Kidney (tissue), 22 donors: ENCODE measurements at places on chromosomes 11 and 22. TPM values are rescaled to one million over a fixed set of nuclear protein-coding genes. Genes with fewer than 3 reads are reported as not detected.

GRCh38 chr11:73907191-73907590 is 30.4 kb downstream of the PAAF1 start:
- no peak for DNase-seq

DNA sequence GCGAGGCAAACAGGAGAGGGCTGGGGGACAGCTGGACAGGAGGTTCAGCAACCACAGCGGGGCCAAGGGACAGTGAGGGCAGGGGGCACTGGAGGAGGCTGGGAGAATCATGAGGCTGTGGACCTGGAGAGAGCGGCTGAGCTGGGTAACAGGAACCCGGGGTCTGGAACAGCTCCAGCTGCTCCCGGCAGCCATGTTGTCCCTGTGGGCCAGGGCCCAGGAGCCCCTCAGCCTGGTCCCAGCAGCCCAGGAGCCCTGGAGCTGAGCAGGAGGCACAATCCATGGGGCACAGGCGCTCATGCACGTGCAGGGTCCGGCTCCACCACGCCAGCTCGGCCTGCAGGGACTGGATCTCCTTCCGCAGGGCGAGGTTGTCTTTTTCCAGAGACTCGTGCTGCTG is 7.4 kb downstream of the BATF2 start:
- no peak for DNase-seq

DNA sequence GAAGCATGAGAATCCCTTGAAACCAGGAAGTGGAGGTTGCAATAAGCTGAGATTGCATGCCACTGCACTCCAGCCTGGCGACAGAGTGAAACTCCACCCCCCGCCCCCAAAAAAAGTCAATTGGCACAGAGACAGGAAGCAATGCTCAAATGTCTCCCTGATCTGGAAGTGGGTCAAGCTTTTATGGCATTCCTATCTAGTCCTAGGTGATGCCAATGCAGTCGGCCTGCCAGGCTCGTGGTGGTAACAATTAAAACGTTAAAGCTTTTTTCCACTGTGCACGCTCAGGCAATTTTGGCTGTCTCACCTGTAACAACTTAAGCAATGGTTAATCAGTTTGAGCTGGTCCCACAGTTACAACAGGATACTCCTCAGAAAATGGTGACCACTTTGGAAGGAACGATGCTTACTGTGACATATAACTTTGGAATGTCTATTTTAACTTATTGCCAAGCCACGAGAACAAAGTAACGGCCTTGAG is 18.9 kb upstream of the PISD start:
- DNase-seq, result no peak

OTOG gene
- polyA plus RNA-seq, result not detected

PKDREJ gene
- 0.15 TPM for polyA plus RNA-seq

DNA sequence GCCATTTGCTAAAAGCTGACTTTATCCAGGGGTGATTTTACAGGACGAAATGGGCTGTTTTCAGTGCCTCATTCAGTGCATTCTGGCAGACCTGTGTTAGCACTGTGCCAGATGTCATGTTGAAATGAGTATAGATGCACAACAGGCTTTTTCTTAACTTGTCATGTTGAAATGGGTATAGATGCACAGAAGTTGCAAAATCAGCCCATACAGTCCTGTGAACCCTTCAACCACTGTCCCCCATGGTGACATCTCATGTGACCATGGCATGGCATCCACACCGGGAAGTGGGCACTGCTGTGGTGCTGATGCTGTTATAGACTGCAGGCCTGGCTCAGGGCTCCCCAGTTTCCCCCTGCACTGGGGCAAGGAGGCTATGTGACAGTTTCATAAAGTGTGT is 2.5 kb downstream of the TALDO1 start:
- DNase-seq, result no peak

DNA sequence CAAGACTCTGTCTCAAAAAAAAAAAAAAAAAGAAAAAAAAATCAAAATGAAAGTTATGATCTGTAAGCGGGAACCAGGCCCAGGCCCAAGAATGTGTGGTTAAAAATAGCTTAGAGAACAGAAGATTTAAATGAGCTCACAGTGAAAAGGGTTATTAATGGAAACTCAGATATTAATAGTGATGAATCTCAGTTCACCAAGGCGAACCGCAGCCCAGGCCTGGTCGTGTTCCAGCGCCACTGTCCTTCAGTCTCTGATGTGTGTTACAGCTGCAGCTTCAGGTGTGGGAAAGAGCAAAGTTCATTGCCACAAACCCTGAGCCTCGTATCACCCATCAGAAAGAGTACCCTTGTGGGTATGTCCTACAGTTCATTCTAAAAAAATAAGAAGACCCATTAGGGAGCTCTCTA is 107.1 kb downstream of the GAB2 start:
- no peak for DNase-seq

GRCh38 chr11:68954836-68955606 is 25.8 kb downstream of the MRGPRD start:
- no peak for DNase-seq

EPS8L2 gene
- 199 TPM for polyA plus RNA-seq

DNA sequence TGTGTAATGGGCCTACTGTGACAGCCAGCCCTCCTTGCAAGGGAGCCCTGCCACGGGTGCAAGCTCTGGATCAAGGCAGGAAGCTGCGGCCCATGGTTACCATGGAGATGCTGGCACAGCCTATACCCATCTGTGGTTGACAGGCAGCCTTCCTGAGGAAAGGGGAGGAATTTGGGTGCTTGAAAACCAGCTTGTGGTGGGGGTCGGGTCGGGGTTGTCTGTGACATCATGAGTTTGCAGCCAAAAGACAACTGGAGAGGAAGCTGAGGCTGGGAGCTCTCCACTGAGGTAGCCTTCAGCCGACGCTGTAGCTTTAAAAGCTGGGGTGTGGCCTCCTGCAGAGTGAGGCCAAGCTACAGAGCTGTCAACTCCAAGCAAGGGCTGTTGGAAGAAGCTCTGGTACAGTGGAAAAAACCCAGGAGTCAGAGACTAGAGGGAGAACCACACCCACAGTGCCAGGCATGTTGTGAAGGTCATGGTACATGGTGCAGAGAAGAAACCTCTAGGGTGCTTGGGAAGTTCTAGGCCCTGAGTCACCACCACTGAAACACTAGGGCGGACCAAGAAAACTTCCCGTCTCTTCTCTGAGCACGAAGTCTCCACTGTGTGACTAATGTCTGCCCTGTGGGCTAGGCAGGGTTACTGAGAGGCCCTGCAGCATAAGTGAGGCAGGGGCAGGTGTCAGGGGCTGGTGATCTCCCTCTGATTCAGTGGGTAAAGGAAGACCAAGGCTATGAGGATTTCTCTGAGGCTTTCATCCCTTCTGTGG is 10.8 kb upstream of the LDHA start:
- DNase-seq, result peak; percentile 54

DNA sequence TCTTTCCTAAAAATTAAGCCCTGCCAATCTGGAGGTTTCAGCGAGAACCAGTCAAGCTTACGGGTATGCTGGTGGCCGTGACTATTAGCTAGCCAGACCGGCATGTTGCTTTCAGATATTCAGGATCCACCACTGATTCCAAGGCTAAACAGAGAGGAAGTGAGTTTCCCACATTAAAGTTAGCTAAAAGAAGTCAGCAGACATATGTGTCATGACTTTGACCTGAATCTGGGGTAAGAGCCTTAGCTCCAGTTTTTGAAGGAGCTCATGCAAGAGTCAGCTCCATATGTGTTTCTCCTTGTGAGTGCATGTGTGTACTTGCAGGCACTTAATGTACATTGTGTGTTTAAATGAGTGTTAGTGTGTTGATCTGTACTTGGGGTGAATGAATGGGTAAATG is 1.4 kb downstream of the ZFPL1 start:
- DNase-seq, result no peak

- no peak for DNase-seq
Measured at GRCh38 chr22:48798281-48799226, 1029.1 kb downstream of the BRD1 start.

PLA2G3 gene
- polyA plus RNA-seq, result 1.2 TPM

- DNase-seq, result no peak
Measured at GRCh38 chr22:33544707-33545106, 375.6 kb downstream of the LARGE1 start.

- DNase-seq, result peak; percentile 40
Measured at GRCh38 chr11:120510406-120511115, 987 bp upstream of the GRIK4 start.
